ENCODE measurements at places on chromosomes 16 and 17.

DNA sequence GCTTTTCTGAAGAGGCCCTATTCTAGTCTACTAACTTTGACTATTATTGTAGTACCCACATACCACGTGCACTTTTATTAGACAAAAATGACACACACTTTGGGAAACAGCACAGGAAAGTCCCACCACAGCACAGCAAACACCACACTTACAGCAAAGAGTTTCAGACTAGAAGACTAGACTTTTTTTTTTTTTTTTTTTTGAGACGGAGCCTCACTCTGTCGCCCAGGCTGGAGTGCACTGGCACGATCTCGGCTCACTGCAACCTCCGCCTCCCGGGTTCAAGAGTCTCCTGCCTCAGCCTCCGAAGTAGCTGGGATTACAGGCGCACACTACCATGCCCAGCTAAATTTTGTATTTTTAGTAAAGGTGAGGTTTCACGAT is 20.1 kb downstream of the YWHAE start:
- DNase-seq: no peak

GRCh38 chr16:53153130-53153529 is 98.3 kb downstream of the CHD9 start:
- DNase-seq: peak; percentile 6

GRCh38 chr17:45149037-45149668 is 878 bp downstream of the HEXIM1 start:
- peak; percentile 77 for DNase-seq

- no peak for DNase-seq
These were observed 6.7 kb upstream of the ZDHHC1 start for GRCh38 chr16:67423015-67423414.

DNA sequence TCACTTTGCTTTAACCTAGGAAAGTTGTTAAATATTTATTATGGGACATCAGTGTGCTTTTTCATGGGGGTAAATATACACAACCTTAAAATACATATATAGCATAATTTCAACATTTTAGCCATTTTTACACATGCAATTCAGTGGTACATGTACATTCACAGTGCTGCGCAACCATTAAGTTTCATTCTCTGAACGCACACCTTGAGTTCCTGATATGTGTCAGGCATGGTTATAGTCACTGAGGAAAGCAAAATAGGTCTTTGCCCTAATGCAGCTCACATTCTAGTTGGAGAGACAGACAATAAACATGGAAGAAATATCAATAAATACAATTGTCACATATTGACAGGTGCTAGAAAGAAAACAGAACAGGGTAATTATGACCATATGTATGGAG is 12.8 kb upstream of the CNEP1R1 start:
- no peak for DNase-seq

DNA sequence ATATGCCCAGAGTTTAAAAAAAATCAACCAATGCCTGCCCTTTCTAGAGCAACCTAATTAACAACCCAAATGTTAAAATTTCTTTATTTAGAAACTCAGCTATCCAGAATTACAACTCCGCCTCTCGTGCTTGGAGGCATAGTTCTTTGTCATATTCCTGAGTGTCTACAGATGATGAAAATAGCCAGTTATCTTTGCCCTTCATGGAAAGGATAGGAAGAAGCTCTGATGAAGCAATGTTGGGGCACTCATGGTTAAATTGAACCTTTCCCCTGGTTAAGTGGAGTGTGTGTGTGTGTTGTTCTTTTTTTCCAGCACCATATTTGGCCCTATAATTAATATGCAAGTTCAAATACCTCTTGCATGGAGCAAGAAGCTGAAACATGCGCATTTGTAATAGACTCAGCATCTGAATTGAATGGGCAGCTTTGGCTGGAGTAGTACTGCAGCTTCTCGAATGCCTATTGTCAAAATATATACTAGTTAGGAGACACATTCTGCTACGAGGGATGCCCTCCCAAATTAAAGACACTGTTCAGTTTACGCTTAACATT is 506.2 kb downstream of the WWOX start:
- no peak for DNase-seq

- DNase-seq: peak; percentile 43
These were observed 2.4 kb downstream of the CRAMP1 start for GRCh38 chr16:1614456-1615102.

DNA sequence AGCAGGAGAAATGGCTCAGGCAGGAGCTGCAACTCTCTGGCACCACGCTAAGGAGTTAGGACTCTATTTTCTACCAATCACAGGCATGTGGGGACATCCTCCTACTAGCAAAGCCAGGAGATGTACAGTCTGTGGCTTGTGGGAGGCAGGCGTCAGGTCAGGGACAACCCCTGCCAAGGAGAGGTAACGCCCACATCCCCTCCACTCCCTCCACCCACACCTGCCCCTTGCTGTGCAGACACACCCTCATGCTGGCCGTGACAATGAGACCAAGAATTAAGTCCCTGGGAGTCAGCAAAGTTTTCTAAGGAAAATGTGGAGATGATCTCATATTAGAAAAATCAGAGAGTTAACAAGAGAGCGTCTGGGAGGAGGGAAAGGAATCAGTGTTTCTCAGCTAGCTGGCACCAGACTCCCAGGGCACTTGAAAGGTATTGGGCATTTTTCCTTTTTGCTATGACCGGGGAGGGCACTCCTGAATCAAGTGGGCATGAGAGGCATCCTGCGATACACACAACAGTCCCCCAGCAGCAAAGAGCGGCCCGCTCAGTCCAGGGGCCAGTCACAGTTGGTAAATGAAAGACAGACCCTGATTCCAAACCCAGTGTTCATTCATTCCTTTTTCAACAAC is 87.3 kb upstream of the RPL38 start:
- DNase-seq: no peak

DNA sequence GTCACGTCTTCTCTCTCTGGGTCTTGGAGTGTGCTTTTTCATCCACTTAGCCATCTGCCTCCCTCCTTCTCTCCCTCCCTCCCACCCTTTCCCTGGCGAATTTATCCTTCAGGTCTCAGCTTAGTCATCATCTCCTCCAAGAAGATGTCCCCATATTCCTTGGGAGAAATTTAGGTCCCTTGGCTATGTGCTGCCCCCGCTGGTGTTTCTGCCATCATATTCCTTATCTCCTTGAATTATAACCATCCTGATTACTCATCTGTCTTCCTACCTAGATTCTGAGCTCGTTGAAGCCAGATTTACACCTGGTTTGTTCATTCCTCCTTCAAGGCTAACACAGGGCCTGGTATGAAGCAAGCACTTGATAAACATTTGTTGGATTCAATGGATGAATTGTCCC is 5.0 kb downstream of the SEZ6L2 start:
- DNase-seq: no peak

DNA sequence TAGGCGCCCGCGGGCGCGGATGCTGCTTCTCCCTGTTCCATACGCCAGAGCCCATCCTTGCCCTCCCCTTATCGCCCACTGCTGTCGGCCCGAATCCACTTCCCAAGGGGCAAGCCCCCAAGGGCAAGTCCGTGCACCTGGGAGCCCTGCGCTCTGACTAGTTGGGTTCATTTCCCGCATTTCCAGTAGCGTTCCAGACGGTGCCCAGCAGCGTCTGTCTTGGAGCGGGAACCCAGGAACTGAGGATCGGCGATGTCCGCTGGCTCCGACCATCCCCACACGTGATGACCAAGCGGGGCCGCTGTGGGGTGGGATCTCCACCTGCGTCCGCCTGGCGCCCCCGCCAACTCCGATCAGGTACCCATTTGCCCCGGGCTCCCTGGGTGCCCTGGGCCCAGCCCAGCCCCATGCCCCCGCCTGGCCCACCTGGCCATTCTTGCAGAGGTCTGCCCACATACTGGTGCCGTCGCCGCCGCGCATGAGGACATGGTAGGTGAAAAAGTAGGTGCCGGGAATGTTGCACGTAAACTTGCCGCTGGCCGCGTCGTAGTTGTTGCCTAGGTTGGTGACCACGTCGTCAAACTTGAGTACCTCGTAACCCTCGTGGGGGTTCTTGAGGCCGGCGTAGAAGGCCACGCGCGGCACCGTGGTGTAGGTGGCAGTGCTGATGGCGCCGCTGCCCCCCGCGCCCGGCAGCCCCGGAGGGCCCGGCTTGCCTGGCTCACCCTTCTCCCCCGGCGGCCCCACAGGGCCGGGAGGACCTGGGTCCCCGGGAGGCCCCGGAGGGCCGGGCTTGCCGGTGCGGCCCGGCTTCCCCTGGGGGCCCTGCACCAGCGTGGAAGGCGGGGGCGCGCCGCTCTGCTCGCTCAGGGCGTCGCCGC is 837 bp downstream of the C1QL1 start:
- DNase-seq: no peak

GRCh38 chr16:46817961-46818360 is 13.0 kb downstream of the C16orf87 start:
- DNase-seq: peak; percentile 68

DNA sequence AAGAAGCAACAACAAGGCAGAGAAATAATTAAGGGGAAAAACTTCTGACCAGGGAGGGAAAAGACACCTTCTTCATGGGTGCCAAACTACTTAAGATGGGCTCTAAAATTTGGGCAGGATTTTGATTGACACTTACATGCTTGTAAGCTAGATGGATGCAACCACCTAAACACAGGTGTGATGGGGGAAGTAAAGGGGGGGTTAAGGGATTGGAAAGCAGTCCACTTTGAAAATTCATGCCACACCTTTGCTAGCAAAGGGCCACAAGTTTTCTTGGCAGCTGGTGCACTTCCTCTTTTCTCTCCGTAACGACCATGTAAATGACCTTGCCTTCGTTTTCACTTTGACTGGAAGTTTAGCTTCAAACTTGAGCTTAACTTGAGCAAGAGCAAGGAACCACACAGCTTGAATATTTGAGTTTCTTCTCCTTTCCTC is 14.3 kb upstream of the PRKAR1A start:
- DNase-seq: no peak

DNA sequence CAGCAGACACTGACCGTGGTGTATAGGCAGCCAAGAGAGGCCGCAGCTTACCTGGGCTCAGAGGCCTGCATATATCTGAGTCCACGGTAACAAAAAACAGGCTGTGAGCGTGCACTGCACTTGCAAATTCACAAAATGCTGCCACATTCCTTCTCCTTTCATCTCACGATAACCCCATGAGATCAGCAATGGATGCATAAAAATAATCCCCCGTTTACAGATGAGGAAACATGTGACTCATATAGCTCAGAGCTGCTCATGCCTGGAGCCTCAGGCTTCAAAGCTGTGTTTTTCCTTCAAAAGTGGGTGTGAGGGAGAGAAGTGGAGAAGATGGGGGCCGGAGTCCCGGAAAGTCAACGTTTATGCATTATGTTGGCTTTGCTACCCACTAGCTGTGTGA is 118.3 kb upstream of the FOXF1 start:
- peak; percentile 89 for DNase-seq

- DNase-seq: no peak
These were observed 41.3 kb upstream of the RASD1 start for GRCh38 chr17:17537311-17538099.

DNA sequence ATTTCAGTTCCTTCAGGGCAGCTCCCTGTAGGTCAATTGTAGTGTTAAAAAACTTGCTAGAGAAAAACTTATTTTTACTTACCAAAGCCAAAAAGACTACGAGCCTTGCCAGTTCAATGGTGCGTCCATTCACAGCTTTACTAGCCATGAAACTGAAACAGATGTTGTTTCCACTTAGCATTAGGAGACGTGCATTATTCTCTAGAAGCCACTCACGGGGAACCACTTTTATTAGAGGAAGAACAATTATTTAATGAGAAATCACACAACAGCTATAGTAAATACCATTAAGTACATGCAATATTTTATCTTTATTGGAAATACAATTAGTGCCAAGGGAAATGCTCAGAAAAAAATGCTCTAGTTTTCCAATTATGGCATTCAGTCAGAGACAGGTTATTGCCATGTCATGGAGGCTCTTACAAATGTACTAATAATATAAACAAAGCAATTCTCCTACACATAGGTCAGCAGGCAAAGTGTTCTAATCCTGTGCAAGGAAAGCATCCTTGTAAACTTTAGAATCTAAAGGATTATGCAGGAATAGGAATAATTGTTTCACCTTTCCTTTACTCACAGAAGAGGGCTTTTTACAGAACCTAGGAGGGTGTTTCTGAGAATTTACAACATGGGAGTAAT is 17.4 kb downstream of the LASP1NB start:
- no peak for DNase-seq

- DNase-seq: no peak
These were observed 12.4 kb upstream of the IL4R start for GRCh38 chr16:27301236-27301861.

GRCh38 chr17:73393962-73394361 is 82.2 kb upstream of the CDC42EP4 start:
- DNase-seq: peak; percentile 43

GRCh38 chr17:64400642-64401041 is 10.0 kb upstream of the PECAM1 start:
- DNase-seq: no peak

- peak; percentile 64 for DNase-seq
These were observed 26.8 kb downstream of the GAS7 start for GRCh38 chr17:10171581-10171981.

DNA sequence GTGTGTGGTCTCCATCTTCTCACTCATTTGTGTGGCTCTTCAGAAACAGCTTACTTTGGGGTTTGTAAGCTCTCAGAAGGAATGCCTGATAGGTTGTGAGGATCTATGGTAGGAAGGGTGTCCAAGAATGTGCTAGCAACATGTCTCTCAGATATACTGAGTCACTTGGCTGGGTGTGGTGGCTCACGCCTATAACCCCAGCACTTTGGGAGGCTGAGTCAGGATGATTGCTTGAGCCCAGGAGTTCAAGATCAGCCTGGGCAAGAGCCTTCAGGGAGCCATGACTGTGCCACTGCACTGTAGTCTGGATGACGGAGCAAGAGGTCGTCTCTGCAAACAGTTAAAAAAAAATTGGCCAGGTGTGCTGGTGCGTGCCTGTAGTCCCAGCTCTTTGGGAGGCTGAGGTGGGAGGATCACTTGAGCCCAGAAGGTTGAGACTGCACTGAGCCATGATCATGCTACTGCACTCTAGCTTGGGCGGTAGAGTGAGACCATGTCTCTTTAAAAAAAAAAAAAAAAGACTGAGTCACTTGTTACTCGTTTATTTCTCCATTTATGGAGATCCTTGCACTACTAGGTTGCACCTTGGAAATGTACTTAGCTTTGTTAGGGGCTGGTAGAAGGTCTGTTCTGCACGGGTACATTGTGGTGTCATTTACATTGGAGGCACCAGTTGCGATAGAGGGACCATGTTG is 232.0 kb downstream of the SNX29 start:
- peak; percentile 17 for DNase-seq

Measured in iris pigment epithelial cell (primary cell).